Neural progenitor cell (in vitro differentiated cells): ENCODE measurements at places on chromosomes 2 and 18. TPM values are rescaled to one million over a fixed set of nuclear protein-coding genes. Genes with fewer than 3 reads are reported as not detected.

DNA sequence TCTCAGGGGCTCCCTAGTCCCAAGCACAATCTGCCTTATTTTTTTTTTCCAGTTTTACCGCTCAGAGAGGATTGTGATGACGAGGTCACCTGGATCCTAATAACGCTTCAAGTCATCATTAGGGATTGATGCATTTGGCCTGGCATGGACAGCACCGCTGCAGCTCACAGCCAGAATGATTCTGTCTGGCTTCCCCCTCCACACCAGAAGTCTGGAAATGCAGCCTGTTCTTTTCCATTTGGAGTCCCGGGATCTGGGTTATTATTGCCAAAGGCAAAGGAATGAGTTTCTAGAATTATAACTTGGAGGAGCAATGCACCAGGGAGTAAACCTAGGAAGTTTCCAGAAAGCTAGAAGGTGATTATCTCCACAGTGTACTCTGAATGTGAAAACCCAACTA is 81.1 kb upstream of the TAF1B start:
- no peak for DNase-seq

The MEIS1 gene
- 10.7 and 14.7 TPM in 2 replicates for total RNA-seq

The GAREM1 gene
- total RNA-seq, result 5.1 and 6.2 TPM in 2 replicates

- no peak for DNase-seq
Observed at GRCh38 chr2:15074751-15075700, 442.5 kb downstream of the LRATD1 start.

GRCh38 chr18:31596081-31596872 is 4.6 kb downstream of the TTR start:
- DNase-seq, result no peak

The CPLX4 gene
- total RNA-seq, result 0.12 and 2.2 TPM in 2 replicates

DNA sequence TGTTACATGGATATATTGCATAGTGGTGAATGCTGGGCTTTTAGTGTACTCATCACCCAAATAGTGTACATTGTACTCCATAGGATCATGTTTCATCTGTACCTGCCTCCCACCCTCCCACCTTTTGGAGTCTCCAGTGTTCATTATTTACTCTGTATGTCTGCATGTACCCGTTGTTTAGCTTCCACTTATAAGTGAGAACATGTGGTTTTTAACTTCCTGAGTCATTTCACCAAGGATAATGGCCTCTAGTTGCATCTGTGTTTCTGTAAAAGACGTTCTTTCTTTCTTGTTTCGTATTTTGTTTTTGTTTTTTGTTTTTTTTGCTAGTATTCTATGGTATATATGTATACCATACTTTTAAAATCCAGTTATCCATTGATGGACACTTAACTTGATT is 107.5 kb downstream of the MSTN start:
- DNase-seq, result no peak

- no peak for DNase-seq
Observed at GRCh38 chr18:37636831-37637477, 71.4 kb upstream of the CELF4 start.

GRCh38 chr18:27239669-27240068 is 54.6 kb upstream of the CHST9 start:
- no peak for DNase-seq

DNA sequence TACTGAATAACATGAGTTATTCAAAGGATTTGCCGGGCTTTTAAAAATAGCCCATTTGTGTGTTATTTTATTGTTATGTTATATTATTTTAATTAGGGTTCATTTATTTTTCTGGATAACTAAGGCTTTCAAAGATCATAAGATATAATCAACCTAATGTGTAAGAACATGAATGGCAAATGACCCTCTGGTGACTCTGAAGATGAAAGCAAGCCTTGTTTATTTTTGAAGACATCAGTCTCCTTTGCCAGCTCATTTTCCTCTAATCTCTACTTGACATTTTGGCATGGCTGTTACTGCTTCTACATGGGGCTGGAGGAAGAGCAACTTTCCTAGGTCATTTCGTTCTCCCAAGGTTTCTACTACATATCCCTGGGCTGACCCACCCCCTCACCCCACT is 10.6 kb downstream of the FAP start:
- DNase-seq, result no peak

The LIMS3 gene
- total RNA-seq, result not detected in 2 replicates

The DYSF gene
- total RNA-seq, result 0.39 and 1.1 TPM in 2 replicates
